Stimulated activated CD8-positive, alpha-beta memory T cell treated with anti-CD3 and anti-CD28 coated beads, Interleukin-15, amount 100 ng/mL, for 4 hours (primary cell): ENCODE measurements at places on chromosomes 12 and 14.

DNA sequence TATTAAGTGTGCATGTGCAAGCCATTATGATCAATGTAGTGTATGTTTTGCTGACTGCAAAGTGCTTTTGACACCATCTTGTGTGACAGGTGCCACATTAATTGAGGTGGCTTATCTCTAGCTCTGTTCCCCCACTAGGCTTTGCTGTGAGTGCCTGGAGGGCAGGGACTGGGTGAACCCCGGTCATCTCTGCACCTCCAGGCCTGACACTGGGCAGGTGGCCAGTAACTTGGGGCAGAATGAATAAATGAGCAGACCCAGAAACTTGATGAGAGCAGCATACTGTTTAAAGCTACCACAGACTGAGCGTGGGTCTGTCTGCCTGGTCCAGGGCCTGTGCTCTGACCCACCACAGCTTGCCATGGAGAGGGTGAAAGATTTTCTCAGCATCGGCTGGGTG, 151.6 kb downstream of the CALM1 start:
- DNase-seq, result no peak

GRCh38 chr12:41407232-41407799, 219.2 kb downstream of the PDZRN4 start:
- no peak for DNase-seq

DNA sequence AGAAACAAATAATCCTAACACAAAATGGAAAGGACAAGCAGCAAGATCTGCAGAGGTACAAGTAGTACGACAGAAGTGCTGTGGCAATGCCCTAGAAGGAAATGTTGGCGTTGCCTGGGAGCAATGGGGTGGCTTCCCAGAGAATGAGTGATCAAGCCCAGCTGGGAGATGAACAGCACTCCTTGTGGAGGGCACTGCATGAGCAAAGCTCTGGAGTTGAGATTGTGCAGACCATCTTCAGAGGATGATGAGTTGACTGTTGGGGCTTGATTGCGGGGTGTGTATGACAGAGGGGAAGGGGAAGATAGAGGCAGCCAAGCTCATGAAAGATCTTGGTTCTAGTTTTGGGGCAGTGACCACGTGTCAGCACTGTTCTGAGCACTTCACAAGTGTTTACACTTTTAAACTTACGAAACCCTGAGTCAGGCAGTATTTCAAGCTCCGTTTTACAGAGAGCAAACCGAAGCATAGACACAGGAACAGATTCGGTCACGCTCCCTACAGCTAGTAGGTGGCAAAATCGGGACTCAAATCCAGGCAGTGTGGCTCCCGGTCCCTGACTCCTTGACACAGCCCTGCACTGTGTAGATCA, 127.2 kb upstream of the LHX5 start:
- DNase-seq, result no peak

DNA sequence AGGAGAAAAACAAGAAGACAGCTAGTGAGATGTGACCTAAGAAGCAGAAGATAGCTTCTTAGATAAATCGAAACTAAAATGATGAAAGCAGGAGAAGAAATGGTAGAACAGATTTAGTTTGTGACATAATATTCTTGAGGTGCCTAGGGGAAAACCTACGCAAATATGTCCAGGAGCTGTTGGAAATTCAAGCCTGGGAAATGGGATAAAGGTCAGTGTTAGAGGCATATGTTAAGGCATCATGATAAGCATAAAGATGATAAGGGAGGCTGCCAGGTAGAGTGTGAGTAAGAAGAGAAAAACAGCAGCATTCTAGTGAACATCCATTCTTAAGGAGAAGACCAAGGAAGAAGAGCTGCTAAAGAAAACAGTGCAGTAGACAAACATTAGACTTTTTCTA, 109.6 kb upstream of the LGR5 start:
- no peak for DNase-seq

- DNase-seq, result no peak
These were observed 27.0 kb upstream of the RCOR1 start for GRCh38 chr14:102565331-102565887.

DNA sequence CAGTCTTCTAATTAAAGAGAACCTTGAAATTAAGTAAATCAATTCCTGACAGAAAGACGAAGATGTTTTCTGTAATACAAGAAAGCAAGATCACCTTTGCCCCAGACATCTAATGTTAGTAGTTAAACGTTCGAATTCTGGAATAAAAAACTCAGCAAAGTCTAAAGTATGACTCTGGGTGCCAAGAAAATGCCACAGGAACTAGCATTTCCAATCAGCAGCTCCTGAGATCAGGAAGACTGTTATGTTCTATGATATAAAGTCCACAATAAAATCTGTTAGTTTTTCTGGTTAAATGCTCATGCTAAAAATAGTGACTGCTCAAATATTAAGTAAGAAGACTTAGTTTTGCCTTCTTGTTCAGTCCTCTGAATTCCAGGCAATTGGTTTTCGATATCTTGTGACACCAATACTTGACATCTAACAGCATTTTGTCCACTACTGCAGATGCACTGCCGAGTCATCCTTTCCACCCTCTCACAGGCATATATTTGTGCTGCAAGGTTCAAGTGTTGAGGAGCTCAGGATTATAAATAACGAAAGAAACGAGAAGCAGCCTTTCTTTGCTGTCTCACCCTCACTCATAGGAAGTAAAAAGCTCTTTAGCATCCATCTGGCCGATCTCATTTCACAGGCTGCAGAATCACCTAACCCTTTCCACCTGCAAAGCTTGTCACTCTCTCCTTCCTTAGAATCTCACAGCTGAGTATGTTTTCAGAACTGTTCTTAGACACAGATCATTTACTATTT, 32.0 kb downstream of the SSH1 start:
- no peak for DNase-seq

DNA sequence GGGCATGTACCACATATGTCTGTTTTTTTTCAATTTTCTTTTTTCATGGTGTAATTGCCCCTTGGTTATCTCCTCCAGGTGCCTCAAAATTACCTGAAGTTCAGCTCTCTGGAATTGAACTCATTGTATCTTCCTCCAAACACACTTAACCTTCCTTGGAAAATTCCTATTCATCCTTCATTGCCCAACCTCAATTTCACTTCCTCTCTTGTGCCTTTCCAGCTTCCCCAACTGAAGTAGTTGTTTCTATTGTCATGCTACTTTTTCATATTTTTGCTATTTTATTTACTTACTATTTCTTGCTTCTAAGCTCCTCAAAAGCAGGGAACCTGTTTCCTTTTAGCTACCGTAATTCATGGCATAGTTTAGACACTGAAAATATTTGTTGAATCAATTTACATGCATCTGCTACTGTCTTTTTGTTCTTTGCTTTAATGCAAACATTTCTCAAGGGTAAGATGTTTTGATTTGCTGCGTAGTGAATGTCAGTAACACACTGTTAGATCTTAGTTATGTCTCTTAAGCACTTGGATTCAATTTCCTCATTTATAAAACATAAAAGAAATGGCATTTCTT, 37.0 kb upstream of the STXBP6 start:
- DNase-seq, result no peak

GRCh38 chr12:95487024-95487423, 13.1 kb downstream of the METAP2 start:
- DNase-seq, result no peak

- DNase-seq, result no peak
These were observed 10.4 kb upstream of the NOPCHAP1 start for GRCh38 chr12:104975587-104976343.

GRCh38 chr14:31559939-31560338, 1.3 kb upstream of the NUBPL start:
- DNase-seq, result no peak

DNA sequence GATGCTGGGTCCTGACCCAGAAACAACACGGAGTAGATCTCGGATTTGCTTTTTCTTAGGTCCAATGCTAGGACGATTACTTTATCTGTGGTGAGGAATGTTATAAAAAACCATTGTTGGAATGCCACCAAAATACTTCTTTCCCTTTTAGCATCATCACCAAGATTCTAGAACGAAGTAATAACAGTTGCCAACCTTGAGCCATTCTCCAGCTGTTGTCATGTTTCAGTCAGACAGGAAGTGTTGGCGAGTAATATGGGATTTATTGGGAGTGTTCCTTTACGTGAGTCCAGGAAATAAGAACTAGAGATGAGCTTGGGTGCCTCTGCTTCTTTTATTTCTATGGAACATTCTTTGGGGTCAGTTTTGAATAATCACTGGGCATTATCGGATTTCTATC, 892.9 kb downstream of the DIO2 start:
- DNase-seq, result no peak

DNA sequence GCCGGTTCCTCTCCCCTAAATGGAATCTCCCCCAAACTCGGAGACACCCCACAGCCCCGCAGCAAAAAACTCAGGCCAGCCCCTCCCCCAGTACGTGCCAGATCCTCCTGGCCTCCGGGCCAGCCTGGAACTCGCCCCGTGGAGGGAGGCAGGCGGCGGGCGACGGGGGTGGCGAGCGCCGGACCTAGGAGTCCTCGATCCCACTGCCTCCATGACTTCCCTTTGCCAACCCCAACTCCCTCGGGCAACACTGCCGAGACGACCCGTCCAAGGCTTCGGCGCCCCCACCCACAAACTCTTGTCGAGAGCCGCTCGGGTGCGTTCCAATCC, 400 bp downstream of the ADCY6 start:
- DNase-seq, result no peak

DNA sequence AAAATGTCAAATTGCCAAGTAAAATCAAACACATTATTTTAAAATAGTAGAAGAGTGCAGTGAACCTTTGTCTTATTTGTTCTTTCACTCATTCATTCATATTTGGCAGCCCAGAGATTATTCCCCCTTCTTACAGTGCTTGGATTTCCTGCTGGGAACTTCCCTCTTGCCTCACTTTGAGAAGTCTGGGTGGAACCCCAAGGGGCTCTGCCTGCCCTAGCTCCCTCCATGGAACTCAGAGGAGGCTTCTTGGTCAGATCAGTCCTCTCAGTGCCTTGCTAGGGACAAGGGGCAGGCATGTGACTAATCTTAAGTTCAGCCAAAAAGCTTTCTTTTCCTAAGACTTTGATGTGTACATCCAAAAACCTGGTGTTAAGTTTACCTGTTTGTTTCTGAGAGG, 84.7 kb upstream of the OVCH1 start:
- no peak for DNase-seq

DNA sequence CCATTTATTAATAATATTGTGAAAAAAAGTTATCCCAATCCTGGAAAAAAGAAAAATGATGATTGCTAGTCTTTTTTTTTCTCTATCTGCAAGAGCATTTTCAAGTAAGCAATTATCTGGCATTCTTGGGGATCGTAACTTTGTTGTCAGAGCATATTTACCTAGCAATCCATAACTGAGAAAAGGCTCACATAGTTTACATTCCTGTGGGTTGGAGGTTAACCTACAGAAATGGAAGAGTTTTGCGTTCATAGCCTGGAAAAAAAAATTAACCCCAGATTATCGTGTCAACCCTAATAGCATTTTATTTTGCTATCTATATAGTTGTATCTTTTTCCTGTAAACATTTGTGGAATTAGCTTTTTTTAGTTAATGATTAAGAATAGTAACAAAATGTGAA, 292.3 kb downstream of the DAD1 start:
- no peak for DNase-seq

DNA sequence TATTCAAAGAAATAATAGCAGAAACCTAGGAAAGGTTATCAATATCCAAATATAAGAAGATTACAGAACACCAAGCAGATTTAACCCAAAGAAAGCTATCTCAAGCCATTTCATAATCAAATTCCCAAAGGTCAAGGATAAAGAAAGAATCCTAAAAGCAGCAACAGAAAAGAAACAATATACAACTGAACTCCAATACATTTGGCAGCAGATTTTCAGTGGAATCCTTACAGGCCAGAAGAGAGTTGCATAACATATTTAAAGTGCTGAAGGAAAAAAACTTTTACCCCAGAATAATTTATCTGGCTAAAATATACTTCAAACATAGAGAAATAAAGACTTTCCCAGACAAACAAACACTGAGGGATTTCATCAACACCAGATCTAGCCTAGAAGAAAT, 54.3 kb downstream of the DENND5B start:
- no peak for DNase-seq

GRCh38 chr14:106115401-106115800, 589.0 kb downstream of the TMEM121 start:
- DNase-seq, result no peak

DNA sequence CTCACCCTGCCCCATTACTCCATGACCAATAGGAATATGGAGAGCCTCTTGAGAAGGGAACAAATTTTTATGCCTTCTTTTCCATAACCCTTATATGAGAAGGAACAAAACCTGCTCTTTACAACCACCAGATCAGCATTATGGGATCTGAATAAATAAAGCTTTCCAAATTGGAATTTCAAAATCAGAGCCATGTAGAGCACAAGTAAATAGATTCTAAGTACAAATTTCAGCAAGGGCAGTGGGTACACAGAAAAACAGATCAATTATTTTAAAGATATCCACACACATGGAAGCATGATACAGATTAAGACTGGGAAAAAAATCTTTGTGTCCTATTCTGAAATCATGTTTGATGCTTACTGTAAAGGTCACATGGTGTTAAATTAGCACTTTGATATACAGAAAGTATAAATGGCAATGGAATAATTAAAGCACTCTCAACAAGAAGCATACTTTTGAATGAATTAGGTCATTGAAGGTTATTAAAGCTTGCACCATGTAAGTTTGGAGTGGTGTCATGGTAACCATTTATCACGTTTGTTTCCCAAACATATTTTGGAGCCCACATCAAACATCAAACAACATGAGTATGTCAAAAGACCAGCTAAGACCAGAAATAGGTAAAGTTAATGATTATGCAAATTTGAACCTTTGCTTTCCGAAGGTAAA, 75.9 kb upstream of the AVPR1A start:
- DNase-seq, result no peak

DNA sequence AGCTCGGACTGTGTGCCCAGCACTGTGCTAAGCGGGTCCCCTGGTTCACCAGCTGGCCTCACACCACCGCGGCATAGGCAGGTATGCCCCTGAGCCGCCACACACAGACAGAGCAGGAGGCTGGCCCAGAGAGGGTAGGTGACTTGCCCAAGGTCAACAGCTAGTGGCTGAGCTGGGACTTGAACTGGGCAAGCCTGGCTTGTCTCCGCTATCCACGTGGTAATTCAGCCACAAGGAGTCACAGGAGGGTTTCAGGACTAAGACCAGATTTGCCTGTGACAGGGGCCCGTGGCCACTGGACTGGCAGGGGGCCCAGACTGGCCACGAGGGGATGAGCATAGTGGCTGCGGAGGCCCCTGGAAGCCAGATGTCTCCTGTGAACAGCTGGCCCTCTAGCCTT, 47.7 kb downstream of the NCOR2 start:
- DNase-seq, result no peak

DNA sequence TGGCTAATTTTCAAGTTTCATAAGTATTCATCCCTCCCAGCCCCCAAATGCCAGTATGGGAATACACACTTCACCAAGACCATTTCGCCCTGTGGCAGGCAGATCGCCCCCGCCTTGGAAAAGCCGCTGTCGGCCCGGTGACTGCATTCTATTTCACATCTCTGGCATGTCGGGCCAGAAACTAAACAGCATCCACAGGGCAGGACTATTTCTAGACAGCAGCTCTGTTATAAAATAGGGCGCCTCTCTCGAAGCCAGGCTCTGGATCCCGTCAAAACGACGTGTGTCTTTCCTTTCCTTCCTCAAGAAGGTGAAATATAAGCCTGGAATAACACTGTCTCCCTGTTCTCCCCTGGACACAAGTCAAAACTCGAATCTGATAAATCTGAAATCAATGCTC, 56.8 kb downstream of the GSC start:
- DNase-seq, result no peak

- no peak for DNase-seq
These were observed 56.1 kb upstream of the EIF5 start for GRCh38 chr14:103277931-103278330.

- DNase-seq, result no peak
These were observed 323.8 kb downstream of the BCAT1 start for GRCh38 chr12:24625103-24625502.

- no peak for DNase-seq
These were observed 136.8 kb downstream of the KCNH5 start for GRCh38 chr14:62908506-62908905.

- DNase-seq, result no peak
These were observed 122.5 kb downstream of the ETV6 start for GRCh38 chr12:11771895-11772502.
